ENCODE measurements at places on chromosomes 4 and X.

GRCh38 chr4:87054900-87055299 lies 120.1 kb downstream of the AFF1 start:
- DNase-seq = no peak

DNA sequence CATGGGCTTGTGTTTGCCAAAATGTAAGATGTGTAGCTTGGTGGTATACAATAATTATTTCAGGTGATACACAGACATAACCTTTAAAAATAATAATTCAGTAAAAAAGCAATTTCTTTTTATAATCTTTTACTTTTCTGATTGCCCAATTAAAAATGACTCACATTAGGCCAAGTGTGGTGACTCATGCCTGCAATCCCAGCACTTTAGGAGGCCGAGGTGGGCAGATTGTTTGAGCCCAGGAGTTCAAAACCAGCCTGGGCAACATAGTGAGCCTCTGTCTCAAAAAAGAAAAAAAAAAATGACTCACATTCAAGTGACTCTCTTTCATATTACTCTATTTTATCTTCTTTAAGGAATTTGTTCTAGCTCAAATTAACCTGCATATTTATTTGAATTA lies 449.4 kb upstream of the HTR2C start:
- no peak for DNase-seq

DNA sequence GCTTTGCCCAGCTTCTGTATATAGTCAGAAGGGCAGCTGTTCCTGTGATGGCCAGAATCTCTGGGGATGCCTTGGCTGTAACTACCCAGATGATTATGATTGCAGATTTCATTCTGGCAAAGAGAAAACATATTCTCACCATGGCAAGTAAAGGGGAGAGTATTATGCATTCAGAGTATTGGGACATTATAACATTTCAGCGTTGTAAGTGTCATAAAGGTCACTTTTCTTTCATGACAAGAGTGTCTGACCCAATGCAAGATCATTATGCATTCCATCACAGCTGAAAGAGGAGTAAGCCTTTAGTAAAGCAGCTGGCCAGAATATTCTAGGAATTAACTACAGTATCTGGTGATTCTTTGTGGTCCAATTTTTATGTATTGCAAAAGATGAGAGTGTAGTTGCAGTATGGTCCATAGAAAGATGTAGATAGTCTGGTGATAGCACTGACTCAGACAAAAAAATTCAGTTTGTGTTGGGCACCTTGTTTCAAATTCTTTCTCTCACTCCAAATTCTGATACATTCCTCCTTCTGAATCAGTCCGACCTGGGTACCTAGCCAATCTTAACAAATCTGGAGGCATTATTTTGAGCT lies 2366.3 kb downstream of the PCDH7 start:
- DNase-seq = no peak

DNA sequence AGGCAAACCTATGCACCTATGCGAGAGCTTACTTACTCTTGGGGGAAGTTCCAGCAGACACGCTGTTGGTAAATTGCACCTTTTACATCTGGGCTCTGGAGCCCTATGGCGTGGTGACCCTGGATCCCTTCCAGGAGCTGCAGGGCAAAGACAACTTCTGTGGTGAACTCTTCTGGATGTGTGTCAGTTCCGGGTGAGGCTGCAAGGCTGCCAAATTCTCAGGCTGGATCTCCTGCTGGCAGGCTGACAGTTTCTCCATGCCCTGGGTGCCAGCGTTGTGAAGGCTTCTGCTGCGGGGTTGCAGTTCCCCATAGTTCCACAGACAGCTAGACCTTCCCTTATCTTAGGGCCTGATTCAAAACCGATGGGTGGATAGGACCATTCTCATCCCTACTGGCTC lies 37.9 kb downstream of the RAP2C start:
- no peak for DNase-seq

GRCh38 chrX:100731441-100732281 lies at the start of gene SYTL4:
Gene SYTL4 (minus strand): TSS chrX:100732121. CDS start chrX:100702037, 30,084 bp downstream.
- DNase-seq = no peak

DNA sequence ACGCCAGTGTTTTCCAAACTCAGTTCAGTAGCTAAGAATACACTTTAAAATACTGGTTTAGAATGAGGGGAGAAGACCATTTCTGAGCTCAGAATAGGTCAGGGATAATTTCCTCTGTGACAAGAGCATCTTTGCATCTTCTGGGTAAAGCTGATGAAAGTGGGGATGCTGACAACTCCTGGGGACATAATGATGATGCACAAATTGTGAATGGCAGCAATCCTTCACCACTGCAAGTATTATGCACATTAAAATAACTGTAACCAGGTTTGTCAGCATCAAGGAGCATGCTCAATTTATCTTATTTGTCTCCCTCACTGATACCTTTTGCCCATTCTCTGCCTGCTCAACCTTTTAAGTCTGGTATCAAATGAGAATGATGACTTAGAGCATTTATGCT lies 248.2 kb downstream of the EPHA5 start:
- no peak for DNase-seq

GRCh38 chr4:104559502-104559901 lies 64.8 kb upstream of the CXXC4 start:
- DNase-seq = no peak

Measured in stimulated activated CD4-positive, alpha-beta T cell treated with anti-CD3 and anti-CD28 coated beads, Interleukin-2, amount 100 ng/mL, for 24 hours (primary cell).